ENCODE measurements at places on chromosomes 5 and 9. TPM values are rescaled to one million over a fixed set of nuclear protein-coding genes. Genes with fewer than 3 reads are reported as not detected.
A peak's percentile ranks its signal among the peaks of the same experiment; 100 is the strongest.

GRCh38 chr9:109549386-109549785 is 51.3 kb upstream of the PTPN3 start:
- no peak for ATAC-seq

DNA sequence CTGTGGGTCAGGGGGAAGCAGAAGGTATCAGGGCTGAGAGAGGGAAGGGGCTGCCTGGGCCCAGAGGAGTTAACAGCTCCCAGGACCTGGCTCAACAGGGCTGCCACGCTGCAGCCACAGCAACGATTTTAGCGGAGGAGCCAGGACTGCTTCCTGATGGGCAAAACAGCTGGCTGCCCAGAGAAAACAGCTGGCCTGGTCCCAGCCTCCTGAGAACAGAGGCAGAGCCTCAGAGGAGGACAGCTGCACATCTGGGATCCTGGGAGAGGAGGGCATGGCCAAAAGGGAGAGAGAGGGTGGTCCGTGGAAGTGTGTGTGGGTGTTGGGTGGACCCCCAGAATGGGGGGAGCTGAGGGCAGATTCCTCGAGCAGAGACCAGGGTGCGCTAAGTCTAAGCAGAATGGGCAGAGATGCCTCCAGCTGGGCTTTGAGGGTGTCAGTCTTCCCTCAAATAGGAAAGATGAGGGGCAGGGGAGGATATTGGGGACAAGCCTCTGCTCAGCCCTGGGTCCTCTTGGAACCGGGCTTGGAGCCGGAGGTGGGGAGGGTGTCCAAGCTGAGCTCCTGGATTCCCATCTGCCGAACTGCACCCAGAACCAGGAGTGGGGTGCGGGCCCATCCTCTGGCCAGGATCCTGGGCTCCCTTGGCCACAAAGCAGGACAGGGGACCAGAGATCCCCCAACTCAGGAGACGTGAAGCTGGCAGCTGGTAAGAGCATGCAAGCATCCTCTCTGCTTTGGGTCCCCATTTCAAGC is 9.1 kb upstream of the CERCAM start:
- no peak for ATAC-seq

DNA sequence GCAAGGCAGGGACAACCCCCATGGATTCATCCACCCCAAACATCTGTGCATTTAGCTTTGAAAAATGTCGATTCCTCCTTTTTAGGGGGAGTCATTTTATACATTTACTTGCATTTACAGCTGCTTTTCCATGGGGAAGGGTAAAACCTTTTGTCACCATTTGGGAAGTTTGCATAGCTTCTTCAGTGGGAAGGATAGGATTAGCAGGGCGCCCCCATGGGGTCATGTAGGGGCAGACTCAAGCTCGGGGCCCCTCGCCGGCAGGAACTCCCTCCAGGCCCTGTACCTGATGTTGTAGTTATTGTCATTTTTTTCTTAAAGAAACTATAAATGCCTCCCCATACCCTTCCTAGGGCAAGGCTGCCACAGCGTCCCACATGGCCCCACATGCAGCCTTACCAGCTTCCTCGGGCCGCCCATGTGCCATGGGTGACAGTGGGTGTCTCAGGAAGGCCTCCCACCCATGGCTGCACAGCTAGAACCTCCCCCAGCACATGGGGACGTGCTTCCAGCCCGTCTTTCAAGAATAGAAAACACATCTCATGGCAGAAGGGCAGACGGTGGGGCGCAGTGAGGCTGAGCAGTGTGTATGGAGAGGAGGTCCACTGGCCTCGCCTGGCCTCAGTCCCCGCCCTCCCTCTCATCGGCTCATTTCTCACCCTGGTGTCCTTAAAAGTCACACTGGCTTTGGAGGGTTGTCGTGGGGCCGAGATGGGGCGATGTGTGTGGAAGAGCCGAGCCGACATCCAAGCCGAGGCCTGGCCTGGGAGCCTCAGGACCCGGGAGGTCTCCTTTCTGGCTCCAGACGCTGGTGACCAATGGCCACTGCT is 76.1 kb upstream of the OTULINL start:
- no peak for ATAC-seq

DNA sequence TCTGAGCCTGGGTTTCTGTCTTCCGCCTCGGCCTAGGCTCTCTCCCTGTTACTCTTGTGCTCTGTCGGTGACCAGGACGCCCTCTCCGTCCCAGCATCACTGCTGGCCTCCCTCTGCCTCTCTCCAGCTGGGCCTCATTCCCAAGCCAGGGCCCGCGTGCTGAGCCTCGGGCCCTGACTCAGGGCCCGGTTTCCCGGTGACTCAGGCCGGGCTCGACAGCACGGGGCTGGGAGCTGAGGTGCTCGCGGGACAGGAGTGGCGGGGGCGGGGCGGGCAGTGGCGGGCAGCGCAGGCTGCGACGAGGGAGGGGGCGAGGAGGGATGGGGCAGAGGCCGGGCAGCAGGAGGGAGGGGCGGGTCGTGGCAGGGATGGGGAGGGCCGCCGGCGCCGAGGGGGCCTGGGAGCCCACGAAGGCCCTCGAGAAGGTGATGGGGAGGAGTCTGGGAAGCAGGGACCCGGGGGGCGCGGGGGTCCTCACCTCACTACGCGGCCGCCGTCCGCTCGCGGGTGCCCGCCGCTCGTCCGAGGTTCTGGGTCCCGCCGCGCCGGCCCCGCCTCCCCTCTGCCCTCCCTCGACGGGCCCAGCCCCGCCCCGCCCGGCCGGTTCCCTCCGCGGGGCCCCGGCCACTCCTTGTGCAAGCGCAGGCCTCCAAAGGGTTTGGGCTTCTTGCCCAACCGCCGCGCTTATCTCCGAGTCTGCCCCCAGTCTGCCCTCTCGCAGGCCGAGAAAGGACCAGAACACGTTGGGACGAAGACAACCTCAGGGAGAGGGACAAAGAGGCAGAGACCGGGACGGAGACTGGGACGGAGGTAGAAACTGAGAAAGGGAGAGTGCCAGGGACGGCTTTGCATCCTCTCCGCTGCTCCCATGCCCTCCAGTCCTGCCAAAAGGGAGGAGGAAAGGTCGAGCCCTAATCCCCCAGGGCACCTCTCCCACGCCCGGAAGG is at the start of gene ARAP3:
Gene ARAP3, minus strand, starts transcription at position 536 of the 947 bp plus-strand sequence. CDS start 1,744 bp downstream, outside the sequence.
- ATAC-seq = peak; percentile 94

DNA sequence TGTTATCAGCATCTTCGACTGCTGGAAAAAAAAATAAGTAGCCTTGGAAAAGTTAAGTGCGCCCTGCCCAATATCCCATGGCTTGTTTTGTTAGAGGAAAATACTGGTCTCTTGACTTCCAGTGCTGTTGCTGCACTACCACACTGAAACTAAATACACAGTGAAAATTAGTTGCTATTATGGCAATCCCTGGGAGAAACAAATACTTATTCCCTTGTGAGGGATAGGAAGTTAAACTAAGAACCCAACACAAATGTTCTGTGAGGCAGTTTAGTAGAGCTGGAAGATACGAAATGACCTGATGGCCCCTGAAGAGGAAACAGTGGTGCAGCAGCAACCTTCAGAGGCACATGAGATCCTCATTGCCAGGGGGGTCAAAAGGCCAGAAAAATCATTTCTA is 164.0 kb downstream of the ARL15 start:
- no peak for ATAC-seq

DNA sequence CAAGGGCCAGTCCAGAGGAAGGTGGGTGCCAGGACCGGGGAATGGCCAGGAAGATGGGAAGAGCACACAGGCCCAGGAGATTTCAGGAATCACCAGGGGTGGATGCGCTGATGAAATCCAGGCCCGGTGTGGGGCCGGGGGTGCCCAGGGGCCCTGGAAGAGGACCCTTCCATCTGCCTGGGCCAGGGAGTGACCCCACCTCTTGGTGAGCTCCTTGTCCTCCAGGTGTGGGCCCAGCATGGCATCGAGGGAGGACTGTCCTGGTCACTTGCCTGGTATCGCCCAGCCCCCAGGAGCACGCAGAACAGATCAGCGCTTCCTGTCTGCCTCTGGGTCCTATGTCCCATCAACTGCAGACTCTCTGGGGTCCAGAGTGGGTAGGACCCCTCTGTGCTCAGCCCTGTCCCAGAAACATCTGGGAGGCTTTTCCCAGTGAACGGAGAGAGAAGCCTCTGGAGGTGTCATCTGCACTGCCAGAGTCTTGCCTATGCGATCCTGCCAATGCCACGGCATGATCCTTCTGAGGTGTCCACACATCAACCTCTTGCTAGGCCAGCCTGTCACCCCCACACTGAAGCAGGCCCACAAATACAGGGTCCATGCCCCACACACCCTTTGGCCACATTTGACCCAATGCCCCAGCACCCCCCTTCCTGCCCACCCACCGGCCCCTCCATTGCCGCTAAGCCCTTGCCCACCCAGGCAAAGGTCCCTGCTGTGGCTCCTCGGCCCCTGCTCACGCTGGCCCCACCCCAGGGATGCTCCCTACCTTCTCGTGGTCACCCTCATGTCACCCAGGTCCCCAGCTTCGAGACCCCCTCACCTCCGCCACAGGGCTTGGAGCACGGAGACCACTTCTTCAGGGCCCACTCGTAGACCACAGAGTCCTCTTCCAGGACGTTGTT is 67.2 kb downstream of the ZNF354C start:
- no peak for ATAC-seq

DNA sequence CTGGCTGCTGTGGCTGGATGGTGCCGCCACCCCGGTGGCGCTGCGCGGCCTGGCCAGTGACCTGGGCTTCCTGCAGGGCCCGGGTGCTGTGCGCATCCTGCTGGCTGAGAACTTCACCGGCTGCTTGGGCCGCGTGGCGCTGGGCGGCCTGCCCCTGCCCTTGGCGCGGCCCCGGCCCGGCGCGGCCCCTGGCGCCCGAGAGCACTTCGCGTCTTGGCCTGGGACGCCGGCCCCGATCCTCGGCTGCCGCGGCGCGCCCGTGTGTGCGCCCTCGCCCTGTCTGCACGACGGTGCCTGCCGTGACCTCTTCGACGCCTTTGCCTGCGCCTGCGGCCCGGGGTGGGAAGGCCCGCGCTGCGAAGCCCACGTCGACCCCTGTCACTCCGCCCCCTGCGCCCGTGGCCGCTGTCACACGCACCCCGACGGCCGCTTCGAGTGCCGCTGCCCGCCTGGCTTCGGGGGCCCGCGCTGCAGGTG is 17.5 kb downstream of the CRB2 start:
- ATAC-seq = no peak

DNA sequence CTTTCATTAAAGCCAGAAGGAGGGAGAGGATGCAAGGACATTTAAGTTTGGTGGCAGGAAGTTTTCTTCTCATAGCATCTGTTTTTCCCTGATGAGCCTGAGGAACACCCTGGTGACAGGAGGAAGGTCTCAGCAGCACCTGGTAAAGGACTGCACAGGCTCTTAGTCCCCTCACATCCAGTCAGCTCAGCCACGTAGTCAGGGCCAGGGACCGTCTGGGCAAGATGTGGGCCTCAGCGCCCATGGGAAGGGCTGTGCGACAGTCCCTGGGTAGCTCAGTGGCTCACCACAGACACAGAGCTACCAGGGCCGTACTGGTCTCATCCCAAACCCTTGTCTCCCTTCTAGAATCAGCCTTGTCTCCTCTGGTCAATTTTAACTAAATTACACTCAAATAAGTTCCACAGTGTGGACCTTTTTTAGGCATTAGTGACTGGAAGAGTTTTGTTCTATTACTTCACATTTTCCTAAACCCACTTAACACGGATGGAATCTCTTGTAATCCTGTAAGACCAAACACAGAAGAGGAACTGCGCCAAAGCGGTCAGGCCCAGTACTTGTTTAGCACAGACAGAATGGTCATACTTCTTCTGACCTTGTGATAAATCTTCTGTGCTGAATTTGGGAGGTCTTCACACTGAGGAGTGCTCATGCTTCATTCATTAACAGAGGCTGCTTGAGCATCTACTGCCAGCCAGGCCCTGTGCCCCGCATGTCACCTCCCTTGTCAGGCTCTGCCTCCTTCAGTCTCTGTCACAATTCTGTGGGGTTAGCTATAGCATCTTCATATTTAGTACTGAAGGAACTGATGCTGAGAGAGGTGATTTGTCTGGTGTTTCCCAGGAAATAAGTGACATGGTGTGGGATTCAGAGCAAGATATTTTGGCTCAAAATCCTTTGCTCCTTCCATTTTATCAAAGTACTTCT is 91.4 kb downstream of the ANGPTL2 start:
- ATAC-seq = no peak

DNA sequence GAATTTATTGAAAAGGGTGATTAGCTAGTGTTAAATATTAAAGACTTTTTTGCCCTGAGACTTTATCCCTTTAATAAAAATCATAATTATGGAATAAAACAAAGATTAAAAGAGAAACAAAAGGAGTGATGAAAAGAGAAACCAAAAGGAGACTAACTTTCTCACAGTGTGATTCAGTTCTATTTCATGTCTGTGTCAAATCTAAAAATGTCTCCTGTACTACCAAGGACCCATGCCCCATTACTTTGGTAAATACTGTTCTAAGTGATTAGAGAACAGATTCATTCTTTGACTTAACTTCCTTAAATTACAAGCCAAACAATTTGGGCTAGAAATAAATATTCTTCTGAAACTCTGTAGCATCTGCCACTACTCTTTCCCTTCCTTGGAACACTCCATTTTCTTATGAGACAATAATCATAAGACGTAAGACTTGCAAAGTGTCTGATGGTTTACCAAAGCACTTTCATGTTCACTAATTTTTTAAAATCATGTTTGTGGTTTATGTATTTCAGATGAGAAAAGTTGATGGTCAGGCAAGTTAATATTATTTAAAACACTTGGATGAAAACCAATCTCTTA is 319.0 kb downstream of the EBF1 start:
- ATAC-seq = no peak

DNA sequence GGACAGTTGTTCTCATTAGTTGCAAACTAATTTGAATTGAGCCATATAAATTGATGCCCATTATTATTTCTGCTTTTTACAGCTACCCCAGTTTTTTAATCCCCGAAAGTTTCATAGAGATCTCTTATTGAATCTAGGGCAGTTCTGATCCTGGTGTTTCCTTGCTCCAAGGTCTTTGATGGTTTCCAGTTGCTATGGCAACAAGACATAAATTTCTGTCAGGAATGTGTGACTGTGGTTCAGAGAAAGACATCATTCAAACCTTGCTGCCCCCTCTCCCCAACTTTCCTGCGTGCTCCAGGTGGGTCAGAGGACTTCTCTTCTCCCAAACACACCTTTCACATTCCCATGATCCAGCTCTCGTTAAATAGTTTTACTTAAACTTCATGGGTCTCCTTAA is 63.4 kb downstream of the TAF11L14 start:
- ATAC-seq = no peak

- ATAC-seq = no peak
Measured at GRCh38 chr9:18798508-18799290, 234.3 kb downstream of the SAXO1 start.

DNA sequence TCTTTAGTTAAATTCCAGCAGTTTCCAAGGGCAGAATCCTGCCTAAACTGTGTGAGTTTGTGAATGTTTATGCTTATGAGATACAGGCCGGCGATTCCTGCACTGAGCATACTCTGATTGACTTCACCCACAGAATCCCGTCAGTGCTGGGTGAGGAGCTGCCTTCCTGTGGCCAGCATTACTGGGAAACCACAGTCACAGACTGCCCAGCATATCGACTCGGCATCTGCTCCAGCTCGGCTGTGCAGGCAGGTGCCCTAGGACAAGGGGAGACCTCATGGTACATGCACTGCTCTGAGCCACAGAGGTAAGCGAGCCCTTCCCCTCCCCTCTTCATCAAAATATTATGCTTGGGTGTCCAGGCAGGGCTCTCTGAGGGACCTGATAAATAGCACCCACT is 103.7 kb downstream of the CMYA5 start:
- ATAC-seq = no peak

GRCh38 chr5:174402222-174402812 is 322.1 kb upstream of the MSX2 start:
- ATAC-seq = no peak

Gene THBS4
- total RNA-seq = 0.16 TPM

Gene CAAP1
- total RNA-seq = 12.1 TPM

Gene SFXN1
- total RNA-seq = 35.8 TPM

Gene ADAMTS19
- total RNA-seq = not detected

Gene LHX6
- 1.3 TPM for total RNA-seq

Gene CCDC192
- not detected for total RNA-seq

Data from esophagus mucosa (tissue), 1 donor.